ENCODE measurements at places on chromosomes 13 and 19. TPM values are rescaled to one million over a fixed set of nuclear protein-coding genes. Genes with fewer than 3 reads are reported as not detected.

The TINCR gene
- 0.55 TPM for total RNA-seq

The ZNF730 gene
- total RNA-seq, result not detected

The MIR17HG gene
- 4.1 TPM for total RNA-seq

The IRS2 gene
- 20.9 TPM for total RNA-seq

The PNMA8A gene
- total RNA-seq, result 5.7 TPM

The TSPAN16 gene
- total RNA-seq, result not detected

The NLRP4 gene
- not detected for total RNA-seq

The RFPL4AL1 gene
- total RNA-seq, result not detected

The CD79A gene
- total RNA-seq, result not detected

The SIAH3 gene
- total RNA-seq, result not detected

The DIRAS1 gene
- 0.33 TPM for total RNA-seq

The MAG gene
- not detected for total RNA-seq

The ZNF738 gene
- 4.2 TPM for total RNA-seq

The RFPL4A gene
- not detected for total RNA-seq

Data from sigmoid colon (tissue), 7 donors.